ENCODE measurements at places on chromosomes 5 and 9. TPM values are rescaled to one million over a fixed set of nuclear protein-coding genes. Genes with fewer than 3 reads are reported as not detected.

KCNN2 gene
- 0.19 TPM for total RNA-seq

GFI1B gene
- total RNA-seq: not detected

ADGRV1 gene
- 0.56 TPM for total RNA-seq

SGTB gene
- 12.4 TPM for total RNA-seq

PAEP gene
- not detected for total RNA-seq

CARD19 gene
- total RNA-seq: 45.7 TPM

DNA sequence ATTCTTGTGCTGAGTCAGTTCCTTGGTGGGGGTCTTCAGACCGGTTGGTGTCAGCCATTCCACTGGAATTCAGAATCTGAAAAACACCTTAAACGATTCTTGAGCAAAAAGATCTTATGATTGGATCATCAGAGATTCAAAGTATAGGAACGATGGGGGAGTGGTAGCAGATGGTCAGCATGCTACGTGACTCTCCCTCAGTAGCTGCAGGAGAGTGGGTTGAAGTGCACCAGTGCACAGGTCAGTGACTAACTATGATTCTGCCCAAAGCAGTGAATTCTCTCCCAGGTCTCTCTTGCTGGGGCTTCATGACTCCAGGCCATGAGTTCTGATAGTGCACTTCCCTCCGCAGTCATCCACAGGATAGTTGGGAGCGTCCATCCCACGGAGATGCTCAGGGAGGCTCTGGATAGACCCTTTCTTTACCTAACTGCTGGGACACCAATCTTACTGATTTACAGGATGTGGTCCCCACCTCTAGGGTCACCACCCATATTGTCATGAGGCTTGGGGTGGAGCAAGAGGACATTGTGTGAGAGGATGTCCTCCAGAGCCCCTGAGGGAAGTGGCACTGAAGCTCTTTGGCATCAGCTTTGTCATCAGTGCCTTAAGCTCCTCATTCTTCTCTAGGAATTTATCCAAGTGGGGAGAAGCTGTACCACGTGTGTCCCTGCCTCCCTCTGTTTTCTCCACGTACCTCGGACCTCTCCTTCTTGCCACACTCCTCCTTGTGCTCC, 62.0 kb downstream of the RASGRF2 start:
- DNase-seq: no peak

DNA sequence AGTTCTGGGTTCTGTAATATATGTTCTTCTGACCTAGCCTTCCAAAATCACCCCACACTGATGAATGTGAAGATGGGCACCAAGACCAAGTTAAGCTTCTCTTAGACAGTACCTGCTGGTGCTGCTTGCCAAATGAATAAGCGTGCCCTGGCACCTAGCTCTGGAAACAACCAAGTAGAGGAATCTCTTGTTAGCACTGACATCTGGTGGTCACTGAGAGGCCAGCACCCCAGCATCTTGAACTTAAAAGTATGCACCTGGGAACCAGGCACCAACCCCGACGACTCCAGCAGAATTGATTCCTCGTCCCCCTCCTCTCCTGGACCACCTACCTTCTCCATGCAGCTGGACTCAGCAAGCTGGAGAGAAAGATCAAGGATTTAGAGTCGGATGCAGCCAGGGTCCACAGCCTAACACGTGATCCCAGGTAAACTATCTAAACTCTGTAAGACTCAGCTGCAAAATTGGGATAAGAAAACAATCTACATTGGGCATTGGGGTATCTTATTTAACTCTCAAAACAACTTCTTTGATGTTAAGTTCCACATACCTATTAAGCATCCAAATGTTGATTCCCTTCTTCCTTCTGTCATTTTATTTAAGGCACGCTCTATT, 89.8 kb downstream of the SLC1A3 start:
- no peak for DNase-seq

- DNase-seq: no peak
These were observed 14.3 kb downstream of the DIPK1B start for GRCh38 chr9:136726631-136727191.

GRCh38 chr9:135850737-135851136, 56.6 kb downstream of the CAMSAP1 start:
- DNase-seq: no peak

DNA sequence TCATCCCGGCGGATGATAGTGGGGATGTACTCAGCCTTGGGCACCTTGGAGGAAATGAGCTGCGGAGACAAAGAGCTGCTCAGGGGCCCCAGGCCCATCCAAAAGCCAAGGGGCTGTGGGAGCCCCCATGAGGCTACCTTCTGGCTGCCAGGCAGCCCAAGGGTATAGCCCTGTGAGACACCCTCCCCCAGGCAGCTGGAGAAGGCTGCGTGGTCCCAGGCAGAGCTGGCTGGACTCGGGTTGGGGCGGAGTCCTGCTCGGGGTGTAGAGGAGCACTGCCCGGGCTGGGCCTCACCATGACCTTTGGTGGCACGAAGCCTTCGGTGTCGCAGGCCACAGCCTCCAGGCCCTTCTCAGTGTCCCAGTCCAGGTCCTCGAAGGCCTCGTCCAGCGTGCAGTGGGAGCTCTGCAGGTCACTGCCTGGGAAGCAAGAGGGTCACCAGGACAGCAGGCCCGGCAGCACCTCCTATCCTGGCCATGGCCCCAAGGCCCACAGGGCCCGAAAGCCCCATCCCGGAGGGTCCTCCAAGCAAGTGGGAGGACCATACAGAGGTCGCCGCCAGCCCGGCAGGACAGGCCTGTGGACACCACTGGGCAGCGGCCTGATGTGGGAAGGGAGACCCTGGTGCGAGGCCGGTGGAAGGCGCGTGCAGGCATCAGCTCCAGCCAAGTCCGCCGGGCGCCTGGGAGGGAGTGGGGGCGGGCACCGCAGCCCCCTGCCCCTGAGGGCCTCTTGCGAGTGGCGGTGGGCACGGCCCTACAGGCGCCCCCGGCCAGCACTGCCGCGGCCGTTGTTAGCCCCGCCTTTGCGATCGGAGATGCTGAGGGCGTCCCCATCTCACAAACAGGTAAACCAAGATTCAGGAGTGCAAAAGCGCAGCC, 6.1 kb downstream of the NSMF start:
- DNase-seq: no peak

- no peak for DNase-seq
These were observed 19.2 kb upstream of the ACSL6 start for GRCh38 chr5:132030610-132031009.

GRCh38 chr9:37740128-37740527, 13.5 kb upstream of the TRMT10B start:
- no peak for DNase-seq

GRCh38 chr5:42993516-42994245, 46.4 kb downstream of the ANXA2R start:
- no peak for DNase-seq

- DNase-seq: no peak
These were observed 700.2 kb upstream of the PTPRD start for GRCh38 chr9:11312966-11313365.

DNA sequence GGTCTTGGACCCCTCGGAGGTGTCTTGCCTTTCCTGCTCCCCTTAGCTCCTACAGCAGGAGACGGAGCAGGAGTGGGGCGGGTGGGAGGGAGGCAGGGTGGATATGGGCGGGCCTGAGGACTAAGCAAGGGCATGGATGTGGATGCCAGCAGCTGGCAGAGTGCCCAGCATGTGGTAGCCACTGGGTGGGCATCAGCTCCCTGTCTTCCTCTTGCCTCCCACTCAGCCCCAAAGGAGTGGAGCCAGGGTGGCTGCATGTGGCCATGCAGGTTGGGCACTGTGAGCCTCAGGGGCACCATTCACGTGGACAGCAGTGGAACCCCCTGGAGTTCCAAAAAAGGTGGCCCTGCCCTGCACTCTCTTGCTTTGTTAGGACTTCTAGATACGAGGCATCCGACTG, 90.1 kb upstream of the TBCA start:
- no peak for DNase-seq

GRCh38 chr5:173902743-173903142, 14.6 kb downstream of the CPEB4 start:
- no peak for DNase-seq

GRCh38 chr5:94849821-94850736, 231.6 kb downstream of the SLF1 start:
- DNase-seq: no peak

Measured in omental fat pad (tissue), 4 donors.